ENCODE measurements at places on chromosomes 11 and 22.
A peak's percentile ranks its signal among the peaks of the same experiment; 100 is the strongest.

DNA sequence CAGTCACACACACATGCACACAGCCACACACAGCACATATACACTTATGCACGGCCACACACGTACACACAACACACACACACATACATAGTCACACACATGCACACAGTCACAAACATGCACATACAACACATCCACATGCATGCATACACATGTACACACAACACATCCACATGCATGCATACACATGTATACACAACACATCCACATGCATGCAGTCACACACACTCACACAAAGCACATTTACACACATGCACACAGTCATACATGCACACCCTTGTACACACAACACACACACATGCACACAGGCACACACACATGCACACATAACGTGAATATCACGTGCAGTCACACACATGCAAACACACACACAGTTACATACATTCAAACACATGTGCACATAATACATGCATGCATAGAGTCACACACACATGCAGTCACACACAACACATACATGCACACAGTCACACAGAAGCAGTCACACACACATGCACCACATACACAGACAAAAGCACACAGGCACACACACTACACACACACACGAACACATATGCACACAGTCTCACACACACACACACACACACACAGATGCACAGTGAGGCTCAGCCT lies 18.8 kb downstream of the IFITM10 start:
- DNase-seq: no peak

- DNase-seq: no peak
Observed at GRCh38 chr22:17318817-17319216, 50.4 kb upstream of the CECR2 start.

DNA sequence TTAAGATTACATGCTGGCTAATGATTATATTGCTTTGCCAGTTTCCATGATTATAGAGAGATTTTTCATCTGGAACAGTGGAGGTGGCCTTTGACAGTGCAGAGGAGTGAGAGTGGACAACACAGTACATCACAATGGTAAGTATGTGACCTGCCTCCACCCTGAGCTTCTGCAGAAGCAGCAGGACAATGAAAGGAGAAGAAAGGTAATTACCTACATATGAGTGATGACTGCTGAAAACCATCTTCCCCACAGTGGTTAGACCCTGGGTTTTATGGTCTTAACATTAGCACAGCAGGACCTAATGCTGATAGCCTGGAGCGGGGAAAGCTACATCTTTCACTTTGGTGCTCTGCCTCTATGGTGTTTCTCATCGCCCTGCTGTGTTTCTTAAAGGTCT lies 454.7 kb upstream of the DDI1 start:
- DNase-seq: no peak

DNA sequence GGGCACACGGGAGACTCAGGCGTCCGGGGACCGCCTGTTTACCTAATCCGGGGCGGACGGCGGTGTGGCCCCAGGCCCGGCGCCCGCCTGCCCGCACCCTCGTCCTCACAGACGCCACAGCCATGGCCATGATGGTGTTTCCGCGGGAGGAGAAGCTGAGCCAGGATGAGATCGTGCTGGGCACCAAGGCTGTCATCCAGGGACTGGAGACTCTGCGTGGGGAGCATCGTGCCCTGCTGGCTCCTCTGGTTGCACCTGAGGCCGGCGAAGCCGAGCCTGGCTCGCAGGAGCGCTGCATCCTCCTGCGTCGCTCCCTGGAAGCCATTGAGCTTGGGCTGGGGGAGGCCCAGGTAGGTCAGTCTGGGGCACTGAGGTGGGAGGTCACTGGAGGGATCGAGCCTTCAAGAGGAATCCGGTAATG lies 10.0 kb upstream of the RAB1B start:
- DNase-seq: no peak

GRCh38 chr11:10893714-10894151 lies 35.9 kb upstream of the ZBED5 start:
- DNase-seq: no peak

DNA sequence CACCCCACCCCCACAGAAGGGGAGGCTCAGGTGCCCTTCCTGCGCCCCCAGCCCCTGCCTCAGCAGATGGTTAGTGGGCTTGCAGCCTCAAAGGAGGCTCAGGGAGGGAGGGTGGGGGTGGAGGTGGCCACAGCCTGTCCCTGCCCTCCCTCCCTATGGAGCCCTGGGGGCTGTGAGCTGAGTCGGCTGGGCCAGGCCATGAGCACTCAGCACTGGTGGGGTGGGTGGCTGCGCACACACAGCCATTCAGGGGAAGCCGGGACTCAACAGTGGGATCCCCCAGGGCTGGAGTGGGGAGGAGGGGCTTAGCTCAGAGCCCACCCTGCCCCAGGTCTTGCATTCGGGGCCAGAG lies 50.2 kb downstream of the FLRT1 start:
- DNase-seq: no peak

DNA sequence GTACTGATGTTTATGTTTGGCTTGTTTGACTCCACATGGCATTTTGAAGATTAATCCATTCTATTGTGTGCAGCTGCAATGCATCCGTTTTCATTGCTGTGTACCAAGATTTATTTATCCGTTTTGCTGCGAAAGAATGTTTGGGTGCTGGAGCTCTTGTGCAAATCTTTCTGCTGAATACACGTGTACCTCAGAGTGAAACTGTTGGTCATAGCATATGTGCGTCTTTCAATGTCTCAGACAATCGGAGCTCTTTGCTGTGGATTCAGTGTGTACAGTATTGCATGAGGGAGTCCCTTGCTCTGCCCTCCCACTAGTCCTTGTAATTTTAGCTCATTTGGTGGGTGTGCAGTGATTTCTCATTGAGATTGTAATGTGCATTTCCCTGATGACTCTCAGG lies 545.4 kb downstream of the TBC1D22A start:
- DNase-seq: no peak

DNA sequence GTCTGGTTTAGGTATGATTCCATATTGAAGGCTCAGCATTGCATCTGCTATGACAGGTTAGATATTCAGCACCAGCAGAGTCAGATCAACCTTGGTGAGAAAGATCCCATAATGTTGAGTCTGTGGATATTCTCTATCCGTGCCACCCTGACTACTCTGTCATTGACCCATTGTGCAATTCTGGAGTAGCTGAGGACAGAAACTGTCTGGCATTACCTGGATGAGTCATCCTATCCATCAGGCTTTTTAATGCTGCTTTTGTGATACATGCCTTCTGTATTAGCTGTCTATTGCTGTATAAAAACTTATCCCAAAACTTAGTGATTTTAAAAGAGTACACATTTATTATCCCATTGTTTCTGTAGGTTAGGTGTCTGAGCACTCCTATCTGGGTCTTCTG lies 189.1 kb upstream of the FAT3 start:
- DNase-seq: no peak

GRCh38 chr11:76759092-76759491 lies 24.1 kb upstream of the TSKU start:
- DNase-seq: no peak

- DNase-seq: peak; percentile 78
Observed at GRCh38 chr22:32591620-32592019, 117.0 kb downstream of the FBXO7 start.

DNA sequence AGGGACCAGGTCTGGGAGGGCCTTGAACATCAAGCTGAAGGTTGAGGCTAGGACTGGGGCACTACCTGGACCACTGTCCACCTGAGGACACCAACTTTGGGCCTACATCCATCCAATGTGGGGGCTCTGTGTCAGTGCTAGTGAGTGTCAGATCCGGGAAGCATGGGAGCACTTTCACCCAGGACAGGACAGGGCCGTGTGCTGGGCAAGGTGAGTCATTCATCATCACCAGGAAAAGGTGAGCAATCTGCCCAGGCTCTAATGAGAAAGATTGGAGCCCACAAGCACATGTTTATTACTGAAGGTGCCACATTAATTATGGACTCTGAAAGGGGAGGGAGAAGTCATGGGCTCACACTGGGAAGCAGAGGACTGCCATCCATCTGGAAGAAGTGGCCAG lies 39.7 kb upstream of the DRD2 start:
- peak; percentile 31 for DNase-seq

GRCh38 chr11:57249384-57250319 lies 12.6 kb upstream of the APLNR start:
- peak; percentile 70 for DNase-seq

GRCh38 chr22:37187552-37187890 lies 526 bp downstream of the C1QTNF6 start:
- peak; percentile 60 for DNase-seq

GRCh38 chr11:105447936-105448702 lies 161.8 kb upstream of the GRIA4 start:
- DNase-seq: no peak

DNA sequence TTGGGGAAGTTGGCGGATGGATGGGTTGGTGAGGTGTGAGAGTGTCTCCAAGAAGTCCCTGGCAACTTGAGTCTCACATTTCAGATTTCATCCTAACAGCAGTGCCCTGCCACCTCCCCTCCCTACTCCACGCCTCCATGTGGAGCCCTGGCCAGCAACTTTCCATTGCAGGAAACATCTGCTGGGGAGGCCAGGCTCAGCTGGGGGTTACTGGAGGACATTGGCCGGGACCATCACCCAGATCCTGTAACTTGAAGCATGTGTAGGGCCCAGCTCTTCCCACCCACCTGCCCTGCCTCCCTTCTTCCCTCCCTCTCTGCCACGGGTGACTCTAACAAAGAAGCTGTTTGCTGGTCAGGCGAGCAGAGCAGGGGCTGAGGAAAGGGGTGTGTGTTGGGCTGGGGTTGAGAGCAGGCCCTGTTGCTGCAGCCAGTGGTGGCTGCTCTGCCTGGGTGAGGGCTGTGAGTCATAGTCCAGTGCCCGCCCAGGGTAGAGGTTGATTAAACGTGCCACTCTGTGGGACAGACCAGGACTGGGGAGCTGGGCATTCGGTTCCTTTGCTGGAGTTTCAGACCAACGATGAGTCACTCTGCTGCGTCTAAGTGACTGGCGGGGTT lies 64.0 kb downstream of the SCN3B start:
- DNase-seq: peak; percentile 97

DNA sequence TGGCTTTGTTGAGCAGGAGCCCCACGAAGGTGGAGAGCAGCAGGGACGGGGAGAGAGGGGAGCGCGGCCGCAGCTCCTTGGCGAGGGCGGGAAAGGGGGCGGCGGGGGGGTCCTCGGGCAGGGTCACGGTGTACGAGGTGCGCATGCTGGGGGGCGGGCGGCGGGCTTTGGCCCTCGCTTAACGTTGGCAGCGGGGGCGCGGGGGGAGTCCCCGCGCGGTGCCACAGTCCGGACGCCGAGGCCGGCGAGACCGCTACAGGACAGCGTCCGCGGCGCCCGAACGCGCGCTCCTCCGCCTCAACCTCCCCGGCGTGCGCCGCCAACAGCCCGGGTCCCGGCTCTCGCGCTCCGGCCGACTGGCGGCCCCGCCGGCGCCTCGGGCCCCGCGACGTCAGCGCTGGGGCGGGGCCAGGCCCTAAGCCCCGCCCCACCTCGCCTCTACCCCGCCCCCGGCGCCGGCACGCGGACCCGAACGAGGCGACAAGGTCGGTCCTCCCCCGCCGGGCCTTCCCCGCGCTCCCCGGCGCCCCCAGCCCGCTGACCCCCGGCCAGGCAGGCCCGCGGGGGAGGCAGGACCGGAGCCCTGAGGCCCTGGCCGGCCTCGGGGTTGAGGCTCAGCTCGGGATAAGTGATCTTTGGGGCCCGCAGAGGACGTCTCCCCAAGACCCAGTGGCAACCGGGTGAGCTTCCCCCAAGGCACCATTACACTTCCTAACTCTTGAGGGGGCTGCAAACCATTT lies 17.5 kb downstream of the USP2 start:
- DNase-seq: no peak

GRCh38 chr11:124285610-124286344 lies 28.0 kb downstream of the OR8D1 start:
- peak; percentile 44 for DNase-seq

DNA sequence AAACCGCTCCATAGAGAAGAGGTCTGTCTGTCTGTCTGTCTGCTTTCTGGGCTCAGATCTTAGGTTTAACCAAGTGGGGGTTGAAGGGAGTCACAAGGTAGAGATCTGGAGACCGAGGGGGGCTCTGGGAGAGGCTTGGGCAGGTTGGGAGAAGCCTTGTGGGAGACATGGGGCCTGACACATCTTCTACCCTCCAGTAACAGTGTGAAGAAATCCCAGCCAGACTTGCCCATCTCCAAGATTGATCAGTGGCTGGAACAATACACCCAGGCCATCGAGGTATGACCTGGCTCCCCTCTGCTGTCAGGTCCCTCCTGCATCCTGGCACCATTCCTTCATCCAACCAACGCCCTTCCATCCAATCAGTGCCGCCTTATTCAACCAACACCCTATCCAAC lies 7.4 kb downstream of the PRR33 start:
- no peak for DNase-seq

DNA sequence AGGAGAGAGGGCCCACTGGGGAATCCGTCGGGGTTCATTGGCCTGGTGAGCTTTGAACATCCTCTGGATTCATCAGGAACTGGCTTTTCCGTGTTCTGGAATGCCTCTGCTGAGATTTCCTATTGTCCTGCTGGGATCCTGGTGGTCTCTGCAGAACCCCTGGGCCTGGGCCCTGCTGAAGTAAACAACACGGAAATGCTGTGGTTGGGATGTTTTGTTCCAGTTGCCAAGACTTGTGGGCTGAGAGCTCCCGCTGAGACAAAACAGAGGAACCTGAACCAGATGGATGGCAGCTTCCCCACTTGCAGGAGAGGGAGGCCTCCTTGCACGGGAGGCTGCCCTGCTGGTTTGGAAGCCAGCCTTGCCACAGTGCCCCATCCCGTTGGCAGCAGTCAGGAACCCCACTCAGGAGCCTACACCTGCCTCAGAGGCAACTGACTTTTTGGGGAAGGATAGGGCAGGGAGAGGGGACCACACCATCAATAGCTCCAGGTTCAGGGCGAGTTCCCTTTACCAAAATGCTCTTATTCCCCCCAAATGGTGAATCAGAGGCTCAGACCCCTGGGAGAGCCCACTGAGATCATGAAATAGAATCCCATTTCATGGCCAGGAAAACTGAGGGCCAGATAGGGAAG lies 60.7 kb downstream of the LRRC32 start:
- DNase-seq: no peak

GRCh38 chr11:9103542-9104276 lies 12.3 kb upstream of the SCUBE2 start:
- DNase-seq: no peak

DNA sequence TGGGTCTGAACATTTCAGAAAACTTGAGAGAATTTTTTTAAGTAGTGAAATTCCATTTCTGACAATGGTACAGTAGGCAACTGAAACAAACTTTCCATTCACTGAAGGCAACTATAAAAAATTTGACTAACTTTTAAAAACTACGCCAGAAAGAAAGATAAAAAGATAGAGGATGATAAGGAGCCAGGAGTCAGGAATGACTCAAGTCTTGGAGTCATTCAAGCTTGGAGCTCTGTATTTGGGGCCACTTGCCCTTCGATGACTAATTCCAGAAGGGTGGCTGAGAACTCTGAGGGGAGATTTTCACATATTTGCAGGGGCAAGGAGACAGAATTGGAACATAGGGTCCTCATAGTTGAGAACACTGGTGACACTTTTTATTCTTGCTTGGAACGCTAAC lies 1083.2 kb upstream of the CNTN5 start:
- DNase-seq: peak; percentile 17

- DNase-seq: no peak
Observed at GRCh38 chr22:37805810-37806277, 1.9 kb upstream of the GCAT start.

All from HT1080 (cell line).